IMR-90 (cell line): ENCODE measurements at places on chromosomes 6 and 20. TPM values are rescaled to one million over a fixed set of nuclear protein-coding genes. Genes with fewer than 3 reads are reported as not detected.

Gene COX4I2
- total RNA-seq: not detected in 2 replicates

Gene CST2
- not detected in 2 replicates for total RNA-seq

Gene PGC
- not detected in 2 replicates for total RNA-seq

Gene TNXB
- total RNA-seq: under 0.01 TPM in 1 of 2 replicates, not detected in the other

Gene STMND1
- total RNA-seq: not detected in 2 replicates
